ENCODE measurements at places on chromosomes 4 and X.
A peak's percentile ranks its signal among the peaks of the same experiment; 100 is the strongest.

DNA sequence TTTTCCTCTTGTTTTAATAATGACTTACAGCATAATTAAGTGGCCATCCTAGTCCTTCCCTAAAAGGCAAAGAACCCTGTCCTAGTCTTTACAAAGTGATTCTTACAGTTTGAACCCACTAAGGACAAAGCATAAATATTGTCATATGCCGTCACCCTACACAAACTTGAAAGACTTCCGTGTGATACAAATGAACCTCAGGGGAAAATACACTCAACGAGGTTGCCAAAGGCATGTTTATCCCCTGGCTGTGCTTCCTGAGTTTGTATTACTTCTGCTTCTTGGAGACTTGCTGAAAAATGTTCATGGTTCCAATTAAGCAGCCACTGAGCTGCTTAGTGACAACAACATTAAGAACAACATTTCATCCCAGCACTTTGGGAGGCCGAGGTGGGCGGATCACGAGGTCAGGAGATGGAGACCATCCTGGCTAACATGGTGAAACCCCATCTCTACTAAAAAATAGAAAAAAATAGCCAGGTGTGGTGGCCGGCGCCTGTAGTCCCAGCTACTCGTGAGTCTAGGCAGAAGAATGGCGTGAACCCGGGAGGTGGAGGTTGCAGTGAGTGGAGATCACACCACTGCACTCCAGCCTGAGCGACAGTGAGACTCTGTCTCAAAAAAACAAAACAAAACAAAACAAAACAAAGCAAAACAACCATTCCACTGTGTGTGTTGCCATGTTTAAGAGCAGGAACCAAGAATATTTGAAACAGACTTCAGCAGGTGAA is 16.2 kb downstream of the RASSF6 start:
- DNase-seq: no peak

DNA sequence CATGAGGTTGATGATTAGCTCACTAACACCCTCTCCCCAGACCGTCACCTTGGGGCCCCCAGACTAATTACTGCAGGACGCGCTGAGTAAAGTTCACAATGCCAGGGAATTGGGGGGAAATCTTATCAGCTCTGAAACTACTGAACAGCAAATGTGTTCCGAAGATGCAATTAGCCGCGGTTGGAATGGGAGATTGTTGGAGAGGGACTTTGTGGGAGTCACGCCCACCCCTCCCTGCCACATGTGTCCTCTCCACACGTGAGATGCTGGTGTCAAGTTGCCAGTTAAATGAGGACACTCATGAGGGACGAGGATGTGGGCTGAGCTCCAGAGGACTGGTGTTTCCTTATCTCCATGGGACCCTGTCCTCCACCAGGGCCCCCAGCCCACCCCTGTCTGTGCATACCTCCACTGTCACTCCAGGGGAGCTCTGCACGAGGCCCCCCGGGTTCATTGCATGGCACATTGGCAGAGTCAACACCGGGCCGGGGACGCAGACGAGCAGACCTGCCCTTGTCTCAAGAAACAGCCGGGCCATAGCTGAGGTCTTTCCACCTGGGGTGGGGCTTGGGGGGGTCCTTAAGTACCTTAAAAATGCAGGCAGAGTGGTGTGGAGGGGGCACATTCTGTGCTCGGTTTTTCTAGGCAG is 175.4 kb upstream of the PSAPL1 start:
- DNase-seq: no peak

DNA sequence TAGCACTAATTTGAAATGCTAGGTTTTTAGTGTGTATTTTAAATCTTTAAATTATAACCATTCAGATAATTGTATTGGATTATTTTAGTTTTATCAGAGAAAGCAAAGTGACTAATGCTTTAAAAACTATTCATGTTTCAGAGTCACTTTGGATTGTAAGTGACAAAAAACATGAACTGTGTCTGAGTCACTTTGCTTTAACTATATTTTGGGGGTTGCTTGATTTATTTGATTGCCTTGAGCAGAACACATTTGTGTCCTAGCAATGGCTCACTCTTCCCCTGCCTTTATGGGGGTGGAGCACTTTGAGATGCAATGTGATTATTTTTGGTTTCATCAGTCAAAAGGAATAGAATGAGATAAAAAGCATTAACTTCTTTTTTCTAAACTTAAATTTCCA is 188.4 kb upstream of the ARX start:
- DNase-seq: no peak

DNA sequence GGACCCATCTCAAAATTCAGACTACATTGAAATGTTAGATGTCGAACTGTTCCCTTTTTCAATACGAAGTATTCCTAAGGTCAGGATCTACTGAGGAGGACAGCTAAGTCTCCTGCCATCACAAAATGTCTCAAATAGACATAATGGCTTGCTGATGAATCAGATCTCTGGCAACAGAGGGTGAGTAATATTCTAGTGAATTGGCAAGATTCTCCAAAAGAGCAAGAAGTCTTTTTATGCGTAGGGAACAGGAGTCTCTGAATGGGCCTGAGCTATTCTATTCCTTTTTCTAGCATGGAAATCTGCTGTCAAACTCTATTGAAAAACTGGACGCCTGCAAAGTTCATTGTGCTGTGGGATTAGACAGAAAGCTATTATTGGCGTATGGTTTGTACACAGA is 145.4 kb downstream of the FNIP2 start:
- DNase-seq: no peak

- DNase-seq: no peak
Measured at GRCh38 chrX:24148535-24149350, 786 bp upstream of the ZFX start.

GRCh38 chrX:12308420-12308819 is 170.1 kb downstream of the FRMPD4 start:
- DNase-seq: no peak

- no peak for DNase-seq
Measured at GRCh38 chrX:150573702-150574101, 5.3 kb downstream of the MTM1 start.

DNA sequence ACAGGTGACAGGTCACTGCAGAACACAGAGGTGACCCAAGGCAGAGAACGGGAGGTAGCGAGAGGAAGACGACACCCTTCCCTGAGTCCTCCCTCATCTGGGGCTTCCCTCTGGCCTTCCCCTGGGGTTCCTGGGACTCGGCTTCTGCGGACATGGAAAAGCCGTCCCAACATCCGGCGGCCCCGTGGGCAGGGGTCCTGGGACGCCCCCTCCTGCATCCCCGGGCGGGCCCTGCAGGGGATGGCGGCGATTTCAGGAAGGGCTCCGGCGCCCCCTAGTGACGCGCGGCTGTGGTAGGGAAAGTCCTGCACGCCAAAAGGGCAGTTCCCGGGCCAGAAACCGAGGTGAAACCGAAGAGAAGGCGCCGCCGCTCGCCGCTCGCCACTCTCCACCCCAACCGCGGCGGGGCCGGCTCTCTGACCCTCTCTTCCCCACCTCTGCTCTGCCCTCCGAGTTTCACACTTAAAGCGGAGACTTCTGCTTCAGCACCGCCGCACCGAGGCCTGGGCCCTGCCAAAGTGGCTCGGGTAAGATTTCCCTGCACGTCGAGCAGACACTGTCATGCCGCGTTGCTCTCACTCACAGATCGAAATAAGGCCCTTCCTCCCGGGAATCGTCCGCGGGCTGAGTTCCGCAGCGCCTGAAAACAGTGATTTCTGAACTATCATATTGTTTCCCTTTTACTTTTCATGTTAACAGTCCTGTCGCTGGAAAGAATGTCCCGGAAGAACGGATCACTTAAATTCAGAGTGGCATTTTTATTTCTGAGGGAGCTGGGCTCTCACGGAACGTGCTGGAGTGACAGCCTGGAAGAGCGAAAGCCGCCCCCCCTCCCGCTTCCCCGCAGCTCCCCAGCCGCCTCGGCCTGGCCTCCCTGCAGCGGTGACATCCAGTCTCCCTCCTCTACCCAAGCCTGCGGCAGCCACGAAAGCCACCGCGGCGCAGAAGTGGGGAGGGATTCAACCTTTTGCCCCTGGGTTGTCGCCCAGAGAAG is 110.6 kb downstream of the DCTD start:
- peak; percentile 77 for DNase-seq

GRCh38 chr4:180655886-180656285 is 1587.3 kb upstream of the TENM3 start:
- no peak for DNase-seq

- DNase-seq: no peak
Measured at GRCh38 chrX:139560221-139560620, 29.7 kb downstream of the F9 start.

- no peak for DNase-seq
Measured at GRCh38 chrX:47217121-47217851, 1.2 kb upstream of the CDK16 start.

DNA sequence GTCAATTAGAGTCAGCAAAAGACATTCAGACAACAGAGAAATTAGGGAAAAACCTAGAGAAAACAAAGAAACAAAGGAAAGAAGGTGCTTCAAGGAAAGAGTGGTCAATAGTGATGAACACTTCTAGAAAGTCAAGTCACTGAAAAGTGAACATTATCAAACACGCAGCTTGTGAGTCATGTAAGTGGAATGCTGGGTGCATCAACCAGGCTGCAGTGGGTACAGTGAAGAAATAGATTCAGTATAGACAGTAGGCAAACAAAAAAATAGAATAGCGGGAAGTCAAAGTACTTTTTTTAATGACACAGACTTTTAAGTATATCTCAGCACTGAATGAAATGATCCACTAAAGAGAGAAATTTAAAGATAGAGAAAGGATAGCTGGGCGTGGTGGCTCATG is 245.8 kb downstream of the ARHGAP24 start:
- no peak for DNase-seq

DNA sequence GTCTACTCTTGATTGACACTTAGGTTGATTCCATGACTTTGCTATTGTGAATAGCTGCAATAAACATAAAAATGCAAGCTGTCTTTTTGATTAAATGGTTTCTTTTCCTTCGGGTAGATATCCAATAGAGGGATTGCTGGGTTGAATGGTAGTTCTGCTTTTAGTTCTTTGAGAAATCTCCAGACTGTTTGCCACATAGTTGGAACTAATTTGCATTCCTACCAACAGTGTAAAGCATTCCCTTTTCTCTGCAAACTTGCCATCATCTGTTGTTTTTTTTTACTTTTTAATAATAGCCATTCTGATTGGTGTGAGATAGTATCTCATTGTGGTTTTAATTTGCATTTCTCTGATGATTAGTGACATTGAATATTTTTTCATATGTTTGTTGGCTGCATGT is 122.2 kb upstream of the PRKG2 start:
- DNase-seq: no peak

DNA sequence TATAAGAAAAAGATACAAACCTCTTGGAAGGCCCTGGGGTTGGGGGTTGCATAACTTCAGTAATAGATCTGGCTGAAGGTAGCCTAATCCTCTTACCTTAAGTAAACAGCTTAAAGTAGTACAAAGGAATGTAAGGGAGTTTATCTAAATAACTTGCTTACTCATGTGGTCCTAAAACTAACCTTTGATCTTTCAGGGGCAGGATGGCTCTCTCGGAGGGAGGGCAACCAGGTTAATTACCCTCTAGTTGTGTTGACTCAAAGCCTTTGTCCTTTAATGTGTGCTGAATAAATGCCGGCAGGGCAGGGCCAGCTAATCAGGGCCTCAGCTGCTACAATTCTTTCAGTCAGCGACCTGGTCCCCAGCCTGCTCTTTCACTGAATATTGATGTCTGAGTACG is 822.0 kb upstream of the SLIT2 start:
- no peak for DNase-seq

DNA sequence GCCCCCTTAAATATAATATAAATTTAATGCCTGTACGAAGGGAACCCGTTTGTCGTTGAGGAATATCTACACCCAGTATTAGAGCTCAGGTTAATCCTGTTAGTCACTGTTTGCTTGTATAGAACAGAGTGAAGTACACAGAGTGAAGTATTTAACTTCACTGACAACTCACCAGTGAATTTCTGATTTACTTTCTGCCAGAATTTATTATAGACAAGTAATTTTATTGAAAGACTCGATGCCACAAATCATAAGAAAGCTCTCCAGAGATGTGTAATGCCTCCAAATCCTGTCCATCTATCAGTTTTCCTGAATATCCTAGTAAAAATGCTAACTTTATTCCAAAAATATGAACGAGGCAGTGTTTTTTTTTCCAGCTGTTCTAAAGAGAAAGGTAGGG is 1.6 kb downstream of the GAB1 start:
- DNase-seq: no peak

DNA sequence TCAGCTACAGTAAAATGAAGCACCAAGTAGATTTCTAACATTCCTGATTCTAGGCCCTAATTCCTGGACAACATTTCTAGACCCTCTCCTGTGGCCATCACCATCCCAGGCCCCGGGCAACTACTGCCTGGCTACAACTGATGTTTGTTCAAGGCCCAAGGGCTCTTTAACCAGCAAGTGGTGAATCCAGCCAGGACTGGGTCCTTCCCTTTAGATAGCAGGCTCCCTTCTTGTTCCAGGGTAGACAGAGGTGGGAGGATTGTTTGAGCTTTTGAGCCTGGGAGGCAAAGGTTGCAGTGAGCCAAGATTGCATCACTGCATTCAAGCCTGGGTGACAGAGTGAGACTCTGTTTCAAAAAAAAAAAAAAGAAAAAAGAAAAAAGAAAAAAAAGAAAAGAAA is 12.7 kb upstream of the AADAT start:
- no peak for DNase-seq

DNA sequence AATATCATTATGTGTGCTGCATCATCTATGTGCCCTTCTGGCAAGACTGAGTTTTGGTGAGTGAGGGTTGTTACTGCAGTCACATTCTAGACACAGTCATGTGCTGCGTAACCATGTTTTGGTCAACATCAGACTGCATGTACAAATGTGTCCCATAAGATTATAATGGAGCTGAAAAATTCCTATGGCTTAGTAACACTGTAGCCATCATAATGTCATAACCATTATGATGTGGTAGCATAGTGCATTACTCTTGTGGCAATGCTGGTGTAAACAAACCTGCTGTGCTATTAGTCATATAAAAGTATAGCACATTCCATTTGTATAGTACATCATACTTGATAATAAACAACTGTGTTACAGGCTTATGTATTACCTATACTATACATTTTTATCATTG is 198.1 kb upstream of the NUDT6 start:
- no peak for DNase-seq

DNA sequence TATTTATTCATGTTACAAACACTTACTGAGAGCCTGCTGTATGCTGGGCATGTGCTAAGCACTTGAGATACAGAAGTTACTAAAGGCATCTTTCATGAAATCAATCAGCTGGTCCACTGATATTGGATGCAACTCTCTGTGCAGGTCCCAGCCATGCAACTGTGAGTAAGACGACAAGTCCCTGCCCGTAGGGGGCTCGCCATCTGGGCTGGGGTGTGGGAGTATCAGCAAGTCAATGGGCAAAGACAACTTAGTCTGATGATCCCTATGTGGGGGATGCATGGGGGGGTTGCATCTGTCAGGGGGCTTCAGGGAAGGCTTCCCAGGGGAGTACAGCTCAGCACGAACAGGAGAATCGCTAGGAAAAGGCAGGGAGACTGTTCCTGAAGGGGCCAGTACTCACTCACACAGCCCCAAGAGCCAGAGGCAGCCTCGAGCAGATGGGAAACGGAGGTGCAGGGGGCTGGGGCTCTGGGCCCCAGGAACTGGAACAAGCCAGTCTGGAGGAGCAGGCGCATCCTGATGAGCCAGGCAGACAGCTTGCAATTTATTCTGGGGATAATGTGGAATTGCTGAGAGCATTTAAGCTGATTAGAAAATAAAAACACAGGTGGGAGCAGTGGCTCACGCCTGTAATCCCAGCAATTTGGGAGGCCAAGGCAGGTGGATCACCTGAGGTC is 40.2 kb downstream of the CRMP1 start:
- no peak for DNase-seq

GRCh38 chrX:76148041-76148665 is 24.7 kb upstream of the PBDC1 start:
- DNase-seq: no peak
